ENCODE measurements at places on chromosomes 5 and 9.

- DNase-seq = no peak
Observed at GRCh38 chr5:131959906-131960305, 14.4 kb upstream of the MEIKIN start.

DNA sequence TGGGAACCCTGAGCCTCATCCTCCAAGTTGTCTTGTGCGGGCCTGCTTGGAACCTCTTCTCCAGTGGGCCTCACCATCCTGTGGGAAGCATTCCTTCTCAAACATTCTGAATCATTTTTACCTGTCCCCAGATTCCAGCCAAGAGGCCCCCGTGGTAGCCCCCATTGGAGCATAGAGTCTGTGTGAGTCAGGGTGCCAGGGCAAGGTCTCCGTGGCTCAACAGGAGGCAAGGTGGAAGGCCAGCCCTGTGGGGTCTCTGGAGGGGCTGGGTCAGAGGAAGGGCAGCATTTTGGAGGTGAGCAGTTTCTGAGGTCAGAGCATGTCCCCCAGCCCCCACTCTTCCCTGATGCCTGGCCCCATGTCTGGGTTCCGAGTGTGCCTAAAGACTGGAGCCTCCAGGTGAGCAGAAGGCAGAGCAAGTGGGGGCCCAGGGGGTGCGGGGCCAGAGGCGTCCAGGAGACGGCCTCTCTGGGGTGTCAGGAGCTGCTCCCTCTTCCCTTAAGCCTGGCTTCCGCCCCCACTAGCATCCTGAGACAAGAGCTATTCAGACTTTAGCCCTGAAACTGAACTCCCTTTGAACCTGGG, 2.1 kb downstream of the CACNA1B start:
- no peak for DNase-seq

DNA sequence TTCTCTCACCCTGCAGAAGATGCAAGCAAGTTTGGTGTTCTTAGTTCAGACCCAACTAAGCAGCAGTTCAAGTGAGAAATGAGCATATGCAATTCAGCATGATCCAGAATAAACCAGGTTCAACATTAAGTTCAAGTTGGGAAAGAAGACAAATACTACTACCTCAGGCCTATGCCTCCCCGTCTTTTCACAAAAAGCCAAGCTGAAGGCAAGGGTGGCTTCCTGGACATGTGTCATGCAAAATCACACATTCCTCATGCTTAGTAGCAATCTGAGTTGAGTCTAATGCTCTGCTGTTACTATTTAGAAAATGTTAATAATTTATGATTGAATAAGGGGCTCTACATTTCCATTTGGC, 453.4 kb upstream of the GRAMD2B start:
- no peak for DNase-seq

DNA sequence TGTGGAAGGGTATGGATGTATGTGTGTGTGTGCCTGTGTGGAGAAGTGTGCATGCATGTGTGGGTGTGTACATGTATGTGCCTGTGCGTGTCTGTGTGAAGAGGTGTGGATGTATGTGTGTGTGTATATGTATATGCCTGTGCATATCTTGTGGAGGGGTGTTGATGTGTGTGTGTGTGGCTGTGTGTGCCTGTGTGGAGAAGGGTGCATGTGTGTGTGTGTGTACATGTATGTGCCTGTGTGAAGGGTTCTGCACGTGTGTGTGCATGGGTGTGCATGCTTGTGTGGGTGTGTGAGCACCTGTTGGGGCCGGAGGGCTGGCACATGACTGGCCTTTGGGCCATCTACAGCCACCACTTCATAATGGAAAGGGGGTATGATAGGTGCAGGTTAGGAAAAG, 291.4 kb downstream of the IRX2 start:
- no peak for DNase-seq

DNA sequence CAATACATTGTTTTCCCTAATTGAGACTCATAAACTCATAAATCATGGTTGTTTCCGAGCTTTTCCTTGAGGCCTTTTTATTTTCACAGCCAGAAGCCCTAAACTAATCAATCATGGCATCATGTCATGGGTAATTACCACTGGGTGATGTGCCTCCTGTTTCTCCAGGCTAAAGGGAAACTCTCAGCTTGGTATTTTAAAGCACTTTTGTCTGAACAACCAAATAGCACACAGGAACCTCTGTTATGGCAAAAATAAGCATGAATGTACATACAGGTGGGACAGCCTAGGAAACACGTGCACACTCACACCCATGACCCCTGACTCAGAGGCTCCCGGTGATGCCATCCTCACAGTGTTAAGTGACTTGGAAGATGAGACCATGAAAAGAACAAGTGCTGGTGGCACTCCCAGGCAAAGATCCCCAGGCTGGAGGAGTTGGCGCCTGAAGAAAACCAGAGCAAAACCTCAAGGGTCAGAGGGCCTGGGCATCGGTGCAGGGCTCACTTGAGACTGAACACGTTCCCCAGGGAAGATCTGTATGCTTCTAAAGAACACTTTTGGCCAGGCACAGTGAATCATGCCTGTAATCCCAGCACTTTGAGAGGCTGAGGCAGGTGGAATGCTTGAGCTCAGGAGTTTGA, 154.3 kb downstream of the ROR2 start:
- no peak for DNase-seq

GRCh38 chr5:111792471-111793058, 35.6 kb upstream of the NREP start:
- peak; percentile 23 for DNase-seq

GRCh38 chr5:149791881-149792280, 61.8 kb downstream of the PPARGC1B start:
- no peak for DNase-seq

DNA sequence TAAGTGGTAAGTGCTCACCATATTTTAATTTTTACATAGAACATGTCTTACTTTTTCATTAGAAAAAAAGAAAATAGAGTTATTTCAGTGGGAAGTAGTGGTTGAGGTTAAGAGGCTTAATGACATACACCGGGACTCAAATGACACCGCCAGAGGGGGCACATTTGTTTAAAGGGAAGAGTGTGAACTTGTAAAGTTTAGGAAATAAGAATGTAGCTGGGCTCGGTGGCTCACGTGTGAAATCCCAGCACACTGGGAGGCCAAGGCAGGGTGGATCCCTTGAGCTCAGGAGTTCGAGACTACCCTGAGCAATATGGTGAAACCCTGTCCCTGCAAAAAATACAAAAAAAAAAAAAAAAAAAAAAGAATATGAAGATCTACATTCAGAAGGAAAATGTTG, 43.4 kb upstream of the TNFAIP8 start:
- no peak for DNase-seq

DNA sequence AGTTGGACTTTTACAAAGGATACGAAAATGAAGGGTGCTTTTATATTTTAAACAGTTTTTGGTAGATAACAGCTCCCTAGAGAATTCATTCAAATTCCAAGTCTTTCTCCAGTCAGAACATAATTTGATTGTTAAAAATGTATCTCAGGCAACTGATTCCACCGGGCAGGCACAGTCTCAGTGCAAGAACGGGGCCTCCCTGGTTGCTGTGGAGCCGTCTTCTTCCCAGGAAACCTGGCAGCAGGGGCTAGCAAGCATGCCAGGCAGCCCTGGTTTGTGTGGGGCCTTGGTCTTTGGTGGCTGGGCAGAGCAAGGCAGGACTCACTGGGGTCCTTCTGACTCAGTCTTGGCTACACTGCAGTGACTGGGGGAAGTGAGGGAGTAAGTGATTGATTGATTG, 143.5 kb downstream of the NXNL2 start:
- DNase-seq = no peak

DNA sequence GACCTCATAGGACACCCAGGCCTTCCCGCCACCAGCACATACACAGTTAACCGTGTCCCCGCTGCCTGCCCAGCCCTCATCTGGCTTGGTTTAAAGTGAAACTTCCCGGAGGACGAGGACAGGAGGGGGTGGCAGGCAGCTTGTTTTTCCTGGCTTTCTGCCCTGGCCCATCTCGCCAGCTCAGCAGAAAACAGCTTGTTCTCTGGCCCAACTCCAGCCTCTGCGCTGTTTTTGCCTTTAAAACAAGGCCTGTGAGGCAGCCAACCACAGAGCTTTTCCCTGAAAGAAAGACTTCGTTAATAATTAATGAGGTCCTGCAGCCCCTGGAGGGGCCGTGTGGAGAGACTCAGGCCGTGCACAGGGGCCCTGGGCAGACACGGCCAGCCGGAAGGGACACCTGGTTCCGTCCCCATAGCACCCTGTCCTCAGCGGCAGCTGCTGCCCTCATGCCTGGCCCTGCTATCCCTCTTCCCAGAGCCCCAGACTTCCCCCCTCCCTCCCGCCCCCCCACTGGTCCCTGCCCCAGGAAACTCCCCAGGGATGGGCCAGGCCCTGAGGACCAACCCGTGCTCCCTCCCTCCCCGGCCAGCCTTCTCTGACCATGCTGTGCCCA, 108.7 kb downstream of the RXRA start:
- peak; percentile 95 for DNase-seq

DNA sequence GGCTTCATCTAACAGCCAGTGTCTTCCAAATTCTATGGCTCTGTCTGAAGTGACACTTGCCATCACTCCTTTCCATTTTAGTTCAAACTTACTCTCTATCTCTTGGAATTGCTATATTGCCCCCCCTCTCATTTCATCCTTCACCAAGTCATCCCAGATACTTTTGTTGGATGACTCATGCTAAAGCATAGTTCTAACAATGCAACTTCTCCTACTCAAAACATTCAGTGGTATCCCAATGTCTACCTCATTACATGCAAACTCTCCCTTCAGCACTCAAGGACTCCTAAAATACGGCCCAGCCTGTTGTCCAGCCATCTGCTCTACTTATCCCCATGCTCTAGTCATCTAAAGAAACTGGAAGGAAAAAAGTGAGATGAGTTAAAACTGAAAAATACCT, 171.6 kb downstream of the RASEF start:
- DNase-seq = no peak

DNA sequence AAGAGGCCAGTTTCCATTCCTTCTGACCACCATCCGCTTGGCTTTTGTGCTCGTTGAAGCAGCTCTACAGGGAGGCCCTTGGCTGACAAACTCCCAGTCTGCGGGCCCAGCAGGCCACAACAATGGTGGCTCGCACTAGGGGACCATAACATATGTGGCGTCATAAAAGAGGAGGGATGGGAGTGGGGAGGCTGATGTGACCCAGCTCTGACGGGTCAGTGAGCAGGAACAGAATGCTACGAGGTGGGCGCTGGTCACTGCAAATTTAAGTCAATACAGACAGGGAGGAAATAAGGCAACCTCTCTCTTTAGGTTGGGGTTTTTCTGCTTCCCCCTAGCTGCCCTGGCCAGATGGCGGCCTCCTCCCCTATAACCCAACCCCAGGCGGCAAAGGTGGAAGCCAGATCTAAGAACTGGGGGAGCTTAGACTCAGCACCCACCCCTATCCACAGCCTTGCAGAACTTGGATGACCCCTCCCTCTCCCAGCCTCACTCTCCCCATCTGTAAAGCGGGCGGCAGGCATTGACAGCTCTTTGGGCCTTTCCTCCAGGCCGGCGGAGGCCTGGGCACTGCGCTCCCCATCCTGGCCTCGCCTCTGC, 778 bp downstream of the FRRS1L start:
- DNase-seq = no peak

- DNase-seq = no peak
Observed at GRCh38 chr5:10301842-10302610, 5.7 kb downstream of the CMBL start.

GRCh38 chr9:128771094-128771721, 519 bp downstream of the ZER1 start:
- peak; percentile 65 for DNase-seq

GRCh38 chr9:1875251-1875851, 139.8 kb upstream of the SMARCA2 start:
- no peak for DNase-seq

DNA sequence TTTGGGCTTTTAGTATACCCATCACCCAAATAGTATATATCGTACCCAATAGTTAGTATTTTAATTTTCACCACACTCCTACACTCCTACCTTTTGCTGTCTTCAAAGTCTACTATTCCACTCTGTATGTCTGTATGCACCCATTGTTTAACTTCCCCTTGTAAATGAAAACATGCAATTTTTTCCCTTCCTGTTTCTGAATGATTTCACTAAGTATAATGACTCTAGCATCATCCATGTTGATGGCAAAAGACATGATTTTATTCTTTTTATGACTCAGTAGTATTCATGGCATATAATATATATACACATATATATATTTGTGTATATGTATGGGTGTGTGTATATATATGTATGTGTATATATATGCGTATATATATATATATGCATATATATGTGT, 63.1 kb upstream of the FAM174A start:
- no peak for DNase-seq

GRCh38 chr5:67897431-67897830, 318.1 kb upstream of the PIK3R1 start:
- no peak for DNase-seq

DNA sequence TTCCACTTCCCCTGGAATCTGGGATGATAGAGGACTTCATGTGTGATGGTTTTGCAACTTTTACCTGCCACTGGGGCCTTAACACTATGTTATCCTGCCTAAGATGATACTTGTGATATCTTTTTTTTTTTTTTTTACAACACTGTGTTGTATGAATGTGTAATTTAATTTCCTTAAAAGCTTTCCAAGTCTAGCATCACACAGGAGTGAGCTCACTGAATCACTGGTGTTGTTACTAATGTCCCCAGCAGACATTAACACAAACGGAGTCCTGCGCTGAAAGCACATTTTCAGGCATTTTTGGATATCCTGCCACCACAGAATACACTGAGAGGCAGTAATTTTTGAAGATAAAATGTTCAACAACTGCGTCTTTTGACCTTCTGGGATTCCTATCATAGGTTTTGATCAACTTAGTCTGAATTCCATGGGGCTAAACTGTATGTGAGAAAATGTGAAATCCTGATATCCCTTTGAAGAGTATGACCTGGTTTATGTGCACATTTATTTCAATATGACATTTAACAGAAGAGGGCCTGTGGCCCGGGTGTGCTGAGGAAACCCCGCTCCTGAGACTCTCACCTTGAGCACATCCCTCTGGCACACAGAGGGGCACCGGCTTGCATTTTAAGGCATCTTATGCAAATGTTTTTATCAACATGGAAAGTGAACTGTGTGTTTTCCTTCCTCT, 118.0 kb downstream of the FSTL4 start:
- DNase-seq = no peak

DNA sequence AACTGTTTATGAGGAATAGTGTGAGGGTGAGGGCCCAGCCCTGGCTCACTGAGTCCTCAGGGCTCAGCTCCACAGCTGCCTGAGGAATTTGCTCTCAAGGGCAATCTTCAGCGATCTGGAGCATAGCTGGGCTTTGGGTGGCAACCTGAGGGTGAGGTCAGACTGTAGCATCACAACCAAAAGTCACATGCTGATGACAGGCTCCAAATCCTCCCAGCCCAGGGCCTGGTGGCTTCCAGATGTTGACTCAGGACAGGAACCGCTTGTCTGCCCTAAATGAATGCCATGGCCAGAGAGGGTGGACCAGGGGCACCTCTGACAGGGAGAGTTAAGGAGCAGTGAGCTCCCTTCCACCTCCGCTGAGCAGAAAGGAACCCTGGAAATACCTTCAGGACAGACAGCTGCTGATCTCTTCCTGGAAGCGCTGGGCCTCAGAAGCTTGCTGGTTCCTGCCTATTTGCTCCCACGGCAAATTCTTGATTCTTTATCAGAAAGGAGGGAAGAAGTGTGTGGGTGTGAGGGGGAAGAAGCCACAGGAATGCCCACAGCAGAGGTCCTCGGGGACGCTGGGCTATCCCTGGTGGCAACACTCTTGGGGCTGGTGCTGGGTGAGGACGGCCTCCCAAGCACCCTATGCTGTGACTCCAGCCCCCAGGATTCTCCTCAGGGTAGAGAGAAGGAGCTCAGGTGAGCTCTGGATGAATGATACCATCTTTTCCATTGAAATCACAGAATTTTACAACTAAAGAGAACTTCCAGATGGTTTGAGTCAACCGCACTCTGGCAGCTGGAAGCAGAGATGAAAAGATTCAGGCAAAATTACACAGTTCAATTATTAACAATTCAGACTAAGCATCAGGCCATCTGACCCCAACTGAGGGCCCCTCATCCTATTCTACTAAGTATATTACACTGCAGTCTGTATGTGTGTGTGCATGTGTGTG, 13.8 kb upstream of the CTSL start:
- peak; percentile 85 for DNase-seq

Data from GM03348 (cell line).